NCI-H2107 (cell line): ENCODE measurements at places on chromosomes 1 and 21.

DNA sequence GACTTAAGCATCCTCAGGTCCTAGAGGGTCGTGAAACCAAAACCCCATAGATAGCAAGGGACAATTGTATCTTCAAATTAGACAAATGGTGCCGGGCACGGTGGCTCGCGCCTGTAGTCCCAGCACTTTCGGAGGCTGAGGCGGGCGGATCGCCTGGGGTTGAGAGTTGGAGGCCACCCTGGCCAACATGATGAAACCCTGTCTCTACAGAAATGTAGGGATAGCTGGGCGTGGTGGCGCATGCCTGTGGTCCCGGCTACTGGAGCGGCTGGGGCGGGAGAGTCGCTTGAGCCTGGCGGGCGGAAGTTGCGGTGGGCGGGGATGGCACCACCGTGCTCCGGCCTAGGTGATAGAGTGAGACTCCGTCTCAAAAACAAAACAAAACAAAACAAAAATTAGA lies 780.6 kb downstream of the BRINP3 start:
- DNase-seq, result no peak

GRCh38 chr1:42258218-42258617 lies 76.8 kb downstream of the FOXJ3 start:
- DNase-seq, result no peak

DNA sequence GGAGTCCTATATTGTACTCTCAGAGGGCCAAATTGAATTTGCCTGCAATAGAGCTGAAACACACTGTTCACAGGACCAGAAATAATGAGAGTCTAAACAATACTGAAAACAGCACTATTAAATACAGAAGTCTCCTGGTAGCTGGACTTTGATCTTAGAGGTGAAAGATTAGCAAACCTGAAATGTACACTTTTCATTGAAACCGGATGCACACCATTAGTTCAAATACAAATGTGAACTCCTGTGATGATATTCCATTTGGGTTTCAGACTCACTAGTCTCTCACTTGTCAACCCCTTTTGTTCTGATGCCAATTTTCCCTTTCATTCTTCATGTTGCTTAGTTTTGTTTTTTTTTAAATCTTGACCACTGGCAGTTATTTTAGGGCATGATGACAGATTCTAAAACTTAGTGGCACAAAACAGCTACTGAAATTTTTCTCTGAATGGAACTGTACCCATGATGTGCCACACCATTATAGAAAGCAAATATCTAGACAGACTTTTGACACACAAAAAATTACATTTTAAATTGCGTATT lies 5.9 kb upstream of the TNFSF4 start:
- no peak for DNase-seq

- no peak for DNase-seq
Measured at GRCh38 chr1:17564458-17565393, 25.2 kb downstream of the ARHGEF10L start.

- no peak for DNase-seq
Measured at GRCh38 chr1:178344513-178345091, 152.2 kb downstream of the CLEC20A start.

- peak; percentile 53 for DNase-seq
Measured at GRCh38 chr1:53047737-53048736, 14.0 kb upstream of the PODN start.
